ENCODE measurements at places on chromosomes 1 and 21. TPM values are rescaled to one million over a fixed set of nuclear protein-coding genes. Genes with fewer than 3 reads are reported as not detected.
A peak's percentile ranks its signal among the peaks of the same experiment; 100 is the strongest.

DNA sequence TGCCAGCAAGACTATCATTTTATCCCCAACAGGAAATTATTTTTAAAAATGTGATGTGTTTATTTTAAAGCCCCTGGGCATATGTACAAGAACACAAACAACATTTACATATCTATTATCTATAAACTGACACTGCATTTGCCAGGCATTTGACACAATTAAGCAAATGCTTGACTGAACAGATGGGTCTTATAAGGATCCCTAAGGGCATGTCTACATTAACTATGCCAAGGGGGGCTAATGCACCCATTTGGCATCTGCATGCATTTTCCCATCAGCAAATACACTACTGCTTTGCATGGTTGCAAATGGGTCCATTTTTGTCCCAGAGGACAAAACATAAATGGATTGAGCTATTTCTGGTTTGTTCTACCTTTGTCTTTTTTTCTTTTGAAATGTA, 884.8 kb upstream of the B3GALT2 start:
- no peak for DNase-seq

DNA sequence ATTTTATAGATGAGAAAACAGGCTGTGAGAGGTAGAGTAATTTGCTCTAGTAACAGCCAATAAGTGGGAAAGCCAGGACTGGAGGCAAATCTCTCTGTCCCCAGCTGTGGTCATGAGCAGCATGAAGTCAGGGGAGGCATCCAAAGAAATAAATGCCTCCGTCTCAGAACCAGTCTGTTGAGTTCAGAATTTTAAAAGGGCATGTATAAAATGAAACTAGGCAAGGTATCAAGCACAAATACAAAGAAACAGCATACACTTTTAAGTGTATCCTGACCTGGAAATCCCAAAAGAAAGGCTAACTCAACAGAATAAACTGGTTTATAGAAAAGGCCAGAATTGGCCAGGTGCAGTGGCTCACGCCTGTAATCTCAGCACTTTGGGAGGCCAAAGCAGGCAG, 120.0 kb upstream of the B3GALT2 start:
- no peak for DNase-seq

Gene ELAPOR1
- polyA plus RNA-seq: 35.1 TPM

DNA sequence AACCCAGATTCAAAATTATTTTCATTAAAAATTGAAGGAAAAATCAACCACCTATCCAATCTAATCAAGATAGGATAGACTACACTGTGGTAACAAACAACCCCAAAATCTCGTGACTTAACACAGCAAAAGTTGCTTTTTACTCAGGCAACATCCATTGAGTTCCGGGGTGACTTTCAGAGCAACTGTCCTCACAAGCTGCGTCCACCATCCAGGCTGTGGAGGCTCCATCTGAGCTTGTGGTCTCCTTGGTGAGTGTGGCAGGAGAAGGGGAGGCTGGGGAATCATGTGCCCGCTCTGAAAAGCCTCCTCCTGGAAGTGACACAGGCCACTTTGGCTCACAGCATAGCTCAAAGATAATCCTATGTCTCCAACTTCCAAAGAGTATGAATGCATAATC, 52.4 kb downstream of the CD2 start:
- no peak for DNase-seq

GRCh38 chr1:5513846-5514526, 478.2 kb downstream of the NPHP4 start:
- peak; percentile 37 for DNase-seq

GRCh38 chr1:6350416-6351088, 43.0 kb downstream of the ACOT7 start:
- DNase-seq: peak; percentile 69

- peak; percentile 96 for DNase-seq
These were observed at the start of gene ACOT11 for GRCh38 chr1:54547601-54548388. Gene ACOT11 (plus strand): TSS chr1:54548228. CDS start chr1:54548310, 82 bp downstream.

DNA sequence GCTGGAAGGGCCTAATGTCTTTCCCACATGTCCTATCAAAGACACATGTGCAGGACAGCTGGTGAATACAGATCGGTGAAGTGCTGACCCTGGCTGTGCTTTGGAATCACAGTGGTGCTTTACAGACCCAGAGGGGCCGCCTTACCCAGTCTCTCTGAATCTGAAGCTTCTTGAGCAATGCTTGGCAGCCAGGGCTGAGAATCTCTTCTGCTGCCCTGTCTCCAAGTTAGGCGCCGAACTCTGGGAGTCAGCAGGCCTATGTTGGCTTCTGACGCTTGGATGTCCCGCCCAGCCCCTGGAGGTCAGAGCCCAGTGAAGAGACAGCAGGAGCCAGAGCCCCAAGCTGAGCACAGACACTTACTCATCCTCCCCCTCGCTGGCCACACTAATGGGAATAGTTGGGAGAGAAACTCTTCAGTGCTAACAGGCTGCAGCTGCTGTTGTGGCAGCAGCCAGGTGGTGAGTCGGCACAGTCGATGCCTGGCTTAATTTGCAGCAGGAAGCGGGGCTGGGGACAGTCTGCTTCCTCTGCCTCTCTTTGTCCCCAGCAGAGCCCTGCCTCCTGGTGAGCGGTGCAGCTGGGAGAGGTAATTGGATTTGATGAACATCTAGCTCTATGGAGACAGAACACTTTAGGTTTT, 68.1 kb downstream of the URB2 start:
- peak; percentile 76 for DNase-seq

- DNase-seq: no peak
These were observed 293.0 kb upstream of the PLXNA2 start for GRCh38 chr1:208537198-208537597.

DNA sequence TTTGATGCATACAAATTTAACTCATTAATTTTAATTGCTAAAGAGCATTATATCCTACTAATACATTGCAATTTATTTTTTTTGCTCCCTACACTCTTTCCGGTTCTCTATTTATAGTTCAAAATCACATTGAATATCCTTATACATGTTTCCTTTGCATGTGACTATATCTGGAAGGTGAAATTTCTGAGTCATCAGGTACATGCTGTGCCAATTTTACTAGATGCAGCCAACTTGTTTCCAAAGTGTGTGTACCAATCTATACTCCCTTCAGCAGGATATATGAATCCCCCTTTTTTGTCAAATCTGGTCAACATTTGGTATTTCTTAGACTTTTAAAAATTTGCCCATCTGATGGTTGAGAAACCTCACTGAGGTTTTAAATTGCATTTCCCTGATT, 602.9 kb upstream of the CAMK1G start:
- DNase-seq: no peak

GRCh38 chr1:158521666-158522058, 32.5 kb downstream of the OR6Y1 start:
- no peak for DNase-seq

DNA sequence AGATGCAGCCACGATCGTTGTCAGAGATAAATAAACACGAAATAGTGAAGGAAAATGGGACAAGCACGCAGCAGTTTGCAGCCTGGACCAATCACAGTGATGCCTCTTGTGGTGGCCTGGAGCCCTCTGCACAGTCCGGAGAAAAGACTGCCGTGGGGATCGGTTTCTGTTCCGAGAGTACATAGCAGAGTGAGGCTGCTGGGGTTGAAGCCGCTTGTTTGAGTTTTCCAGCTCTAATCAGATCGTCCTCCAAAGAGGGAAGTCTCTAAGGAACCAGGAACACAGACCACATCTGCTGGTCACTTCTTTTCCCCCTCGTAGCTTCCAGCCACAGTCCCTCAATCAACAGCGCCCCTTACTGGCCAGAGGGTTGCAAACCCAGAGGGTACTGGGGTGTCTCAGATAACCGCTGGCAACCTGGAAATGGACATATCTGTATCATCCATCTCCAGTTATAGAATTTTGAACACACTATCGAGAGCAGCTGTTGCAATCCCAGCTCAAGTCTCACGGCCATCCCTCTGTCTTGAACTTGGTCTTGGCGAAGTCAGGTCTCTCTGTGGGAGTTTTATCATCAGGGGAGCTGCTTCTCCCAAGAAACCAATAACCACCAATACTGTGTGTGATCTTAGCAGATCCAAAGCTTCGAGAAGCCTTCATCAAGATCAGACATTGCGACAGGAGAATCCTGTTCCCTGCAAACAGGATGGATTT, 57.4 kb downstream of the OLIG1 start:
- peak; percentile 87 for DNase-seq

DNA sequence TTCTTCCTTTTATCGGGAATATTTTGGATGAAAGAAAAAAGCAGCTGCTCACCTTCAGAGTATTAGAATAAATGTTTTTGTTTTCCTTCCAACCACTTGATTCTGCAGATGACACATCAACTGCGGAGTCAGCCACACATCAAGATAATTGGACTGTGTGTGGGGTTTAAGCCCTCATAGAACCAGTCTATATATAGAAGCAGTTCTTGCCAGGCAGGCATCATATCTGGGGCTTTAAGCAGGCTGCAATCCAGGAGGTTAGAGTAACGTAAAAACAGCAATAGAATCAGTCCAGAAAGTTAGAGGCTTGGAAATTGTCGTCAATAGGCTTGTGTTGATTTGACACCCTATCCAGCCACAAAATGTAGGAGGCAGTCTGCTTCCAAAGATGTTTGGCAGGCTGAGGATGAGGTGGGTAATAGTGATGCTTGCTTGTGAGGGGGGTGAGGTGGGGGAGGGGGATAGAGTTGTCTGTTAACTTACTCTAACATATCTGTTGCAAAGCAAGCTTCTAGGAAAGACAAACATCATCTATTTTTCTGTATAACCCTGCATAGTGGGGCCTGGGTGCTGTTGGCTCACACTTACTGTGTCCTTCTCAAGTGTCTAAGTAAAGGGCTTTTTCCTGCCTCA, 64.8 kb downstream of the PEX14 start:
- no peak for DNase-seq
